Left kidney (tissue), 8 donors: ENCODE measurements at places on chromosomes 11 and 22. TPM values are rescaled to one million over a fixed set of nuclear protein-coding genes. Genes with fewer than 3 reads are reported as not detected.

DNA sequence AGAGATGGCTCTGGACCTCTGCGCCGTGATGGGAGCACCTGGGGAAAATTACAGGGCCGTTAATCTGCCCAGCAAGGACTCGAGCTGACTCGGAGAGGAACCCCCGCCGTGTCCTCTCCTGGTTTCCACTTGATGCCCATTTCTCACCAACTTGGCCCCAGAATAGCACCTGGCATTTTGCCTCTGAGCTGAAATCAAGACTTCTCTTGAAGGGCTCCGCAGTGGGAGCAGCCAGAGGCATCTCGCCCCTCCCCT lies 19.0 kb upstream of the CABP7 start:
- no peak for DNase-seq

- DNase-seq: no peak
Observed at GRCh38 chr22:36761553-36762240, 14.2 kb downstream of the IFT27 start.

- no peak for DNase-seq
Observed at GRCh38 chr11:111479666-111480065, 32.5 kb downstream of the BTG4 start.

The TTC36 gene
- polyA plus RNA-seq: 1.3 TPM
